H1 (cell line): ENCODE measurements at places on chromosomes 13 and 19.
A peak's percentile ranks its signal among the peaks of the same experiment; 100 is the strongest.

DNA sequence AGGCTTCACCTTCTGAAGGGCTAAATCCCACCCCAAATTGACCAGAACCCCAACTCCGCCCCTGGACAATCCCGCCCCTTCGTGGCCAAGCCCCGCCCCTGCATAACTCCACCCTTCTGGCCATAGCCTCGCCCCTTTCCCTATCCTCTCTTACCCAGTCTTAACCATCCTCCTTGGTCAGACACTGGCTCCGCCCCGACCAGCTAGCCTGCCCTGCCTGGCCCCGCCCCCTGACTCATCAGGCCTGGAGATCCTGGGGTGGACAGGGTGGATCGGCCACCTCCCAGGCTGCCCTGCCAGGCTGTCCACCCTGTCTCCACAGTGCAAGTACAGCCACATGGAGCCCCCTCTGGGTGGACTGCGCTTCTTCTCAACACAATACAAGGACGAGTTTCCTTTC, 8.0 kb upstream of the ZNF358 start:
- peaks cover 5% of the 10 kb centered on the region; the same call in 1 of the 2 replicates for H3K27me3 ChIP-seq
- H3K36me3 ChIP-seq = no peaks in the 10 kb centered on the region
- H3K4me1 ChIP-seq = peaks cover 12% of the 10 kb centered on the region; the same call in 1 of the 2 replicates
- H3K4me3 ChIP-seq = no peak overlapping the region
- DNase-seq = peak; percentile 60
- H3K27ac ChIP-seq = no peak overlapping the region

- H3K36me3 ChIP-seq = no peaks in the 10 kb centered on the region
- no peaks in the 10 kb centered on the region for H3K4me1 ChIP-seq
- no peak for DNase-seq
Observed at GRCh38 chr19:15843203-15843893, 27.9 kb upstream of the OR10H1 start.

GRCh38 chr13:44199627-44200207, 173.9 kb upstream of the SERP2 start:
- H3K4me3 ChIP-seq = no peak overlapping the region
- no peaks in the 10 kb centered on the region for H3K27me3 ChIP-seq
- H3K27ac ChIP-seq = no peak overlapping the region
- H3K36me3 ChIP-seq = no peaks in the 10 kb centered on the region
- DNase-seq = no peak

- peaks cover 2% of the 10 kb centered on the region; the same call in 1 of the 2 replicates for H3K4me1 ChIP-seq
- H3K36me3 ChIP-seq = no peaks in the 10 kb centered on the region
- no peak for DNase-seq
- no peak overlapping the region for H3K4me3 ChIP-seq
- no peak overlapping the region for H3K27ac ChIP-seq
Observed at GRCh38 chr19:45186509-45187334, 8.1 kb downstream of the BLOC1S3 start.

GRCh38 chr19:29535984-29536508, 10.3 kb downstream of the VSTM2B start:
- H3K27ac ChIP-seq = no peak overlapping the region
- peak; percentile 41 for DNase-seq
- H3K36me3 ChIP-seq = no peaks in the 10 kb centered on the region
- H3K27me3 ChIP-seq = peaks cover 8% of the 10 kb centered on the region
- peaks cover 3% of the 10 kb centered on the region; the same call in 1 of the 2 replicates for H3K4me1 ChIP-seq

GRCh38 chr19:50718255-50719118, 1.1 kb downstream of the SHANK1 start:
- peaks cover 33% of the 10 kb centered on the region for H3K4me1 ChIP-seq
- no peak overlapping the region for H3K27ac ChIP-seq
- no peaks in the 10 kb centered on the region for H3K27me3 ChIP-seq
- peak; percentile 72 for DNase-seq
- peak overlapping the region; percentile 38 for H3K4me3 ChIP-seq

- H3K4me1 ChIP-seq = no peaks in the 10 kb centered on the region; the same call in 1 of the 2 replicates
- H3K36me3 ChIP-seq = no peaks in the 10 kb centered on the region
- H3K27ac ChIP-seq = no peak overlapping the region
Observed at GRCh38 chr19:33754361-33754760, 42.3 kb upstream of the KCTD15 start.

DNA sequence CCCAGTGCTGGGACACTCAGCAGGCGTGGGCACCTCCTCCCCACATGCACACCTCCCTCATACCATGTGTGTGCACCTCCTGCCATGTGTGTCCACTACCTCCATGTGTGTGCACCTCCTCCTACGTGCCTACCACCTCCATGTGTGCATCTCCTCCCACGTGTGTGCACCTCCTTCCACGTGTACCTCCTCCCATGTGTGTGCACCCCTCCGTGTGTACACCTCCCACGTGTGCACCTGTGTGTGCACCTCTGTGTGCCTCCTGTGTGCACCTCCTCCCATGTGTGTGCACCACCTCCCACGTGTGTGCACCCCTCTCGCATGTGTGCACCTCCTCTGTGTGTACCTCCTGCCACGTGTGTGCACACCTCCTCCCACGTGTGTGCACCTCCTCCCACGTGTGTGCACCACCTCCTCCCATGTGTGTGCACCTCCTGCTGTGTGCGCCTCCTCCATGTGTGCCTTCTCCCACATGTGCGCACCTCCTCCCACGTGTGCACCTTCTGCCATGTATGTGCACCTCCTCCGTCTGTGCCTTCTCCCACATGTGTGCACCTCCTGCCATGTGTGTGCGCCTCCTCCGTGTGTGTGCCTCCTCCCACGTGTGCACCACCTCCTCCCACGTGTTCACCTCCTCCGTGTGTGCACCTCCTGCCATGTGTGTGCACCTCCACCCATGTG, 6.1 kb upstream of the C13orf46 start:
- H3K27me3 ChIP-seq = no peaks in the 10 kb centered on the region
- no peaks in the 10 kb centered on the region for H3K36me3 ChIP-seq
- DNase-seq = no peak
- no peak overlapping the region for H3K4me3 ChIP-seq
- H3K4me1 ChIP-seq = peaks cover 4% of the 10 kb centered on the region; the same call in 1 of the 2 replicates
- H3K27ac ChIP-seq = no peak overlapping the region

DNA sequence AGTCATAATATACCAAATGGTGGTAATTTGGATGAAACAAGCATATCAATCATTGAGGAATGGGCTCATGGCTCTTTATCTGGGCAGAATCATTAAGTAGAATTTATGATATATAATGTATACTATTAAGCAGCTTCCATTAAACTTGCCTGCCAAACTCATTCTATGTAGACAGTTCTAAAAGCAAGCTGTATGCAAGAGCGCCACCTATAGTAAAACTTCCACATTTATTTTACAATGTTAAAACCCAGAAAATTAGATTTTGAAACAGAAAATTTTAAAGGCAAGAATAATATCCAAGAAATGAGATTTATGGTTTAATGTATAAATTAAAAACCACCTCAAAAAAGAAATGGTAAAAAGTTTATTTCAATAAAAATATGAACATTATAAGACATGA, 161.5 kb downstream of the MZT1 start:
- DNase-seq = no peak
- no peaks in the 10 kb centered on the region for H3K36me3 ChIP-seq
- no peak overlapping the region for H3K27ac ChIP-seq
- H3K27me3 ChIP-seq = no peaks in the 10 kb centered on the region
- H3K4me3 ChIP-seq = no peak overlapping the region

- no peaks in the 10 kb centered on the region; the same call in 1 of the 2 replicates for H3K4me1 ChIP-seq
- H3K4me3 ChIP-seq = no peak overlapping the region
- DNase-seq = peak; percentile 97
- no peak overlapping the region for H3K27ac ChIP-seq
Observed at GRCh38 chr19:14048443-14049153, 13.3 kb downstream of the PALM3 start.

- H3K27ac ChIP-seq = no peak overlapping the region
- peak overlapping the region; percentile 88 for H3K4me3 ChIP-seq
- no peak for DNase-seq
- peaks cover 39% of the 10 kb centered on the region for H3K4me1 ChIP-seq
- peaks cover 10% of the 10 kb centered on the region for H3K27me3 ChIP-seq
- peaks cover 30% of the 10 kb centered on the region for H3K36me3 ChIP-seq
Observed at GRCh38 chr19:1268226-1269064, 687 bp upstream of the CIRBP start.

- DNase-seq = no peak
- no peaks in the 10 kb centered on the region for H3K36me3 ChIP-seq
- H3K4me3 ChIP-seq = no peak overlapping the region
- H3K27ac ChIP-seq = no peak overlapping the region
Observed at GRCh38 chr13:85819513-85819912, 20.3 kb upstream of the SLITRK6 start.

DNA sequence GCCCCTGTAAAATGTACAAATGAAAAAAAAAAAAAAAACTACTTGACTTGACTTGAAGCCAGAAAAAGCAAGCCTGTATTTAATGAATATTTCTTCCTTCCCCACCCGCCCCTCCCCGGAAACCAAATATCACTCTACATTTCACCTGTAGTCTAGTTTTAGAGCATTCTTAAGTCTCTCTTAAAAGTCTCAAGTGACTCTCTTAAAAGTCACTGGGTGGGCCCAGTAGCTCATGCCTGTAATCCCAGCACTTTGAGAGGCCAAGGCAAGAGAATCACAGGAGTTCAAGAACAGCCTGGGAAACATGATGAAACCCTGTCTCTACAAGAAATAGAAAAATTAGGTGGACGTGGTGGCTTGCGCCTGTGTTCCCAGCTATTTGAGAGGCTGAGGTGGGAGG, 72.0 kb downstream of the TSC22D1 start:
- peaks cover 3% of the 10 kb centered on the region for H3K4me1 ChIP-seq
- H3K4me3 ChIP-seq = no peak overlapping the region
- no peak overlapping the region for H3K27ac ChIP-seq
- no peak for DNase-seq

DNA sequence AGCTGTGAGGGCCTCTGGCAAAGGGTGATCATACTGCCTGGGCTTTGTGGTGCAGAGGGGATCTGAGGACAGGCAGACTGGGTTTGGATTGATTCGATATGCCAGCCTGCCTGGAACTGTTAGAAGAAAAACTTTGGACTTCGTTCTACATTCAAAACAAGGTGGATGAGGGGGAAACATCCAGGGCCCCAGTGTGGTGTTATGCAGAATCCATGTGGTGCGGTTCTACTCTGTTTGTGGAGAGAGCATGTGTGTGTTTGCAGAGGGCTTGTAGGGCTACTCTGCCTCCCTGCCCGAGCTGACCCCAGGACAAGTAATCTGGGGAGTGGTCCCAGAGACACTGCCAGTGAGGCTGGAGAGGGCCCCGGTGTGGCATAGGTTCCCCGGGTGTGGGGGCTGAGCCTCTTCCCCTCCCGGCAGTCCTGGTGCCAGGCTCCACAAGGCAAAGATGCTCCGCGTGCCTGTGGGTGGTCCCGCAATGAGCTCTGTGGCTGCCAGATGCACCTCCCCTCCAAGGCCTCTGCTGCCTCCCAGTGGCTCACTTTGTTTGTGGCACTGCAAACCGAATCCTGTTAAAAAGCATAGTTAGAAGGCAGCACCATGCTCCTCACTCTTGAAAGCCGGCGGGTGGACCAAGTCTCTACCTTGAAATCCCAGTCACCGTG, 22.3 kb upstream of the TFDP1 start:
- H3K27me3 ChIP-seq = no peaks in the 10 kb centered on the region
- peak; percentile 90 for DNase-seq
- no peak overlapping the region for H3K4me3 ChIP-seq
- no peak overlapping the region for H3K27ac ChIP-seq

DNA sequence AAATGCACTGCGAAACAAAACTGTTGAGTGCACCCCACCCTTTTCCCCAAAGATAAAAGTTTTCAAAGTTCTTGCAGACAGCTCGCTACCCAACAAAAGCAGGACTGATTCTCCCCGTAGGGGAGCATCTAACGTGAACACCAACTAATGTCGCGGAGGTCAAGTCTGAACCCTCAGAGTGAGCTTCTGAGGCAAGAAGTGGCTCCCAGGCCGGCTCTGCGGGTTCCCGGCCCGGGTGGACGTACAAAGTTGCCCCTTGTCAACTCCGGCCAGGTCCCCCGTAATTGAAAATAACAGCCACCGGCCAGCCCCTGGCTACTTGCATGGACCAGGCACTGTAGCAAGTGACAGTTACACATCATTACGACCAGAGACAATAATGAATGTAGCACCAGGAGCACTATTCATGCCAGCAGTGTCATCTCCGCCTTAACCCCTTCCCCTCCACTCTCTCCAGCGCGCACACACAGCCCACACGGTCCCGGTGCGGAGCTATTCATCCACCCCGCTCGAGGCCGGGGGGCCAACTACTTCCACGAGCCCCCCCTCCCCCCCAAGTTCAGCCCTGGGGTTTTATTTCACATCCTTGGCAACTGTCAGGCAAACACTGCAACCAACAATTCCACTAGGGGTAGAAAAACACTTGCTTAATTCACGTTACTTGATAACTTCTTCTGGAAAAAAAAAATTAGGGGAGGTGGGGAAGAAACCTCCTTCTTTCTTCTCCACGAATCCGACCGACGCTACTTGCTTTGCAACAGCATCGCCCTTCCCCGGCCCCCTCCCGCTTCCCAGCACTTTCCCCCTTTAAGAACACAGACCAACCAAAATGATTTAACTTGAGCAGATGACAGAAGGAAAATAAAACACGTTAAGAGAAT, 1.2 kb downstream of the KLF12 start:
- H3K36me3 ChIP-seq = no peaks in the 10 kb centered on the region
- H3K4me3 ChIP-seq = peak overlapping the region; percentile 90
- H3K27ac ChIP-seq = no peak overlapping the region
- no peak for DNase-seq
- peaks cover 2% of the 10 kb centered on the region; the same call in 1 of the 2 replicates for H3K4me1 ChIP-seq

DNA sequence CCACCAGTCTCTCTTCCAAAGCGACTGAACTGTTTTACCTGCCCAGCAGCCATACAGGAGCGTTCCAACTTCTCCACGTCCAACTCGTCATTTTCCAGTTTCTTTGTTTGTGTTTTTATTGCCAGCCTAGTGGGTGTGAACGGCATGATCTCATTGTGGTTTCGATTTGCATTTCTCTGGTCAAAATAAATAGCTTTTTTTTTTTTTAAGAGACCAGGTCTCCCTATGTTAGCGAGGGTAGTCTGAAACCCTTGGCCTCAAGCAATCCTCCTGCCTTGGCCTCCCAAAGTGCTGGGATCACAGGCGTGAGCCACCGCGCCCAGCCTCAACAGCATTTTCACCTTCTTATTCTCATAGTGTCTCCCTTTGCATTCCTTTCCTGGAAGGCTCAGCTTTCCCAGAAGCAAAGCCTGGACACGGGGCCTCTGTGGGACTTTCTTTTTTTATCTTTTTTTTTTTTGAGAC, 4.2 kb upstream of the JSRP1 start:
- no peak overlapping the region for H3K27ac ChIP-seq
- H3K36me3 ChIP-seq = no peaks in the 10 kb centered on the region
- no peaks in the 10 kb centered on the region; the same call in 1 of the 2 replicates for H3K27me3 ChIP-seq
- no peaks in the 10 kb centered on the region for H3K4me1 ChIP-seq
- H3K4me3 ChIP-seq = no peak overlapping the region

DNA sequence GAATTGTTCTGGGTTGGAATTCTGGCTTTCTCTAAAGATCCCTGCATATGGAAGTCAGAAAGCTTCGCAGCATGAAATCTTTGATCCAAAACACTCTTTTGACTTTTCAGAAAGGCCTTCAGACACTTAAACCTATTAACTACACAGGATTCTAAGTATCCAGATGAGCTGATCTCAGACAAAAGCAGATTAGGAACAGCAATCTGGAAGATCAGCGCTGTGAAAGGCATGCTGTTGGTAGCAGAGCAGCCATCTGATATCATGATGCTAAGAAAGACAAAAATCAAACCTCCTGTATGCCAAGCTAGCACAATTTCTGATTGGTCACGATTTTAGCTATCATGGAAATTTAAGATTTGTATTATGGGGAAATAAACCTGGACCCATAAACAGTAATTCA, 589.9 kb downstream of the GPC5 start:
- no peaks in the 10 kb centered on the region for H3K27me3 ChIP-seq
- H3K4me1 ChIP-seq = no peaks in the 10 kb centered on the region
- DNase-seq = no peak
- H3K4me3 ChIP-seq = no peak overlapping the region
- no peak overlapping the region for H3K27ac ChIP-seq

GRCh38 chr13:106042996-106043581, 492.4 kb downstream of the EFNB2 start:
- H3K27me3 ChIP-seq = no peaks in the 10 kb centered on the region
- H3K4me3 ChIP-seq = no peak overlapping the region
- H3K4me1 ChIP-seq = no peaks in the 10 kb centered on the region
- no peak overlapping the region for H3K27ac ChIP-seq
- no peaks in the 10 kb centered on the region for H3K36me3 ChIP-seq
